Activated CD4-positive, CD25-positive, alpha-beta regulatory T cell (primary cell): ENCODE measurements at places on chromosomes 11 and 22.

DNA sequence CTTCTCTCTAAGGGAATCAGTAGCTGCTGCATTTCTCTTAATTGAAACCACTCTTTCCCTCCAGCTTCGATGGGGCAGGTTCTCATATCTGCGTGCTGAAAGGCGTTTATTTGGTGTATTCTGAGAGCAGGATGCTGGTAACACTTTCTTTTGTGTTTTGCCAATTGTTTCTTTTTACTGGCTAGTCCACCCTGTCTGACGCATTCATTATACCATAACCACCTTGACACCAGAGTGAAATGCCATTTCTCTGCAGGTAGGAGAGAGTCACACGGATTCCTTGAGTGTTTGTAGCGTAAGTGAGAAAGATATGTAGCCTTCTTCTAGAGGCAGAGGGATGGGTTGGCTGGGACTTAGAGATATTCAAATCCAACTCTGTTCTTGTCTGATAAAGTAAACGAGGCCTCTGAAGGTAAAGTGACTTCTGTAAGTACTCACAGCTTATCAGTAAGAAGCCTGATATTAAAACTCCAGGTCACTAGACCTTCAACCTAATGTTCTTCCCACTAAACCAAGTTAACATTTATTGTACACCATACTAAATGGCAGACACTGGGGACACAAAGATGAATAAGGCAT, 21.4 kb downstream of the CD44 start:
- no peak for DNase-seq

DNA sequence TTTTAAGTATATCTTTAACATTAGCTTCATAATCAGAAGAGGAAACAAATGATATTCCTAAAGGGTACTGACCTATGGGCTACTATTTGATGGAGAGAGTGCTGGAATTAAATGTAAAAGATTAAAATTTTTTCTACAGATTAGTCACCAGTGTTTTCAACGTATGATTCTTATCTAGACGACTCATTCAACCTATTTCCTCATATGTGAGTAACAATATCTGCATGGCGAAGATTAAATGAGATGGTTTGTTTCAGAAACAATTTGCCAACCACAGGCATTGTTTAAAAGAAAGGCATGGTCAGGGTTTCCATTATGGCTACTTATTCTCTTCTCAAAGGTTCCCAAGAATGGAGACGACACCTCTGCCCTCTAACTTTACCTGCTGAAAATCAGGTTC, 20.4 kb downstream of the OR56B4 start:
- DNase-seq, result no peak

GRCh38 chr11:125123947-125124617, 12.7 kb upstream of the TMEM218 start:
- DNase-seq, result no peak

GRCh38 chr11:62489204-62489603, 57.4 kb downstream of the AHNAK start:
- no peak for DNase-seq
